ENCODE measurements at places on chromosomes 13 and 19.

GRCh38 chr19:48716562-48717291 is 2.8 kb downstream of the MAMSTR start:
- DNase-seq = no peak

DNA sequence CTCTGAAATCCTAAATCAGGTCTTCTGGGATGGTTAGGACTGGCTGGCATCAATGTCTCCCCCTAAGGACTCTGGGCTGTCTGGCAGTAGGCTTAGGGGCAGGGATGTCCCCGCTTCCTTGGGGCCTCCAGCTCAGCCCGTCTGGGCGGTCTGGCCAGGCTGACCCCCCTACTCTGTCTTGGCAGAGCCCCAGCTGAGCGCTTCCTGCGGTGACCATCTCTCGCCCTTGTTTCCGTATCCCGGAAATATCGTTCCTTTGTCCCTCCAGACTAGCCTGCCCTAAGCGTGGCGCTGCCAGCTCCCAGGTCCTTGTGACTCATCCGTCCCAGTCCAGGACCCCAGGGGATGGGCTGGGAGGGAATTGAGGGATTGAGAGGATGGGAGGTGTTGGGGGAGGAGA is 11.3 kb downstream of the GTPBP3 start:
- DNase-seq = peak; percentile 53

DNA sequence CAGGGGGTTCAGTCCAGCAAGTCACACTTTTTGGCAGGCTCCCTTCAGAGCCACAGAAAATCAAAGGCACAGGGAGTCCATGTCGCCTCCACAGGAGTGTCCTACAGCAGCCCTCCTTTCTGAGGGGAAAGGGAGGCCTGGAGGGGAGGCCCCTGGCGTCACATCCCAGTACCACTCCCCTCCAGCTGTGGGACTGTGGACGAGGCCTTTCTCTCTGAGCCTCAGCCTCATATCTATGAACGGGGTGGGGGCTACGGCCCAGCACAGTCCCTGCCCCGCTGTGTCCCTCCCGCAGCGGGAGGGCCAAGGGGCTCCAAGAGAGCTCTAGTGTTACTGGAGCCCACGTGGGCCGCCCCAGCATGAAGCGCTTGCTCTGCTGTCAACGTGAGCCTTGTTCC is 23.8 kb downstream of the PEPD start:
- DNase-seq = no peak

- no peak for DNase-seq
Measured at GRCh38 chr19:4581666-4582553, 22.4 kb upstream of the SEMA6B start.

DNA sequence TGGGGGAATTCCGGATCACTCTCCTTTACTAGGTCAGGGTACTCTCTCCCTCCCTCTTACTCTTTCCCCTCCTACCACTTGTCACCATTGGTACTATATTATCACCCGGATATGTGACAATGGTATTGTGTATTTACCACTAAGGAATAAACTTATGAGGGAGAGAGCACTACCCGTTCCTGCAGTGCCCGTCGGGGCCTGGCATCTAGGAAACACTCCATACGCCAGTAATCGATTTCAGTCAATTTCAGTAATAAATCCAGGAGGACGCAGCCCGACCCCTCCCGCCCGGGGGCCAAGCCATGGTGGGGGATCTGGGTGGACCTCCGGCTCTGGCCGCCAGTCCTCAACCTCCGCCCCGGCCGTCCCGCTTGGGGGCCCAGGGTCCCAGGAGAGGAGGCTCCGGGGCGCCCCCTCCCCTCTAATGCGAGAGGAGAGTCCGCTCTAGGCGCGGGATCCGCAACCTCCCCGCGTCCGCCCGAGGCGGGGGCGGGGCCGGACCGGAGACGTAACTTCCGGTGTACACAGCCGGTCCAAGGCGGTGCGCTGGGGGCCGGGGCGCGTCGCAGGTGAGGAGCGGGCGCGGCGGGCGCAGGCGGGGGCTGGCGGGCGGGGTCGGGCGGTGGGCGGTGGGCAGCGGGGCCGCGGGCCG is at the start of gene GARRE1:
Gene GARRE1 (plus strand): TSS at position 509 of the 652 bp plus-strand sequence. CDS start 45,920 bp downstream, outside the sequence.
- DNase-seq = peak; percentile 72

DNA sequence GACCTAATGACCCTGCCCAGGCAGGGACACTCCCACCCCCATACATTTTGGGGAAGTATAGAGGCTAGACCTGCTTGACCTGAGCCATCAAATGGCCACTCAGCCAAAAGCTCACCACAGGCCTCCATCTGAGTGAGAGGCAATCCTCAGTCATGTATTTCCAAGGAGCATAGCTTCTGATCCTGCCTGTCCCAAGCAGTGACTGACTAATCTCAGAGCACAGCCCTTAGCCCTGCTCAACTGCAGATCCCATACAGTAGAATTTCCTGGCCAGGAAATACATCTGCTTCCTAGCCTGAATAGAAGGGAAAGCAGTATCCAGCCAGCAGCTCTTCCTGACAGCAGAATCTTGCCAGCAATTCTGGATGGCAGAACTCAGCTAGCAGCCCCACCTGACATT is 880.6 kb upstream of the GPC6 start:
- no peak for DNase-seq

- peak; percentile 36 for DNase-seq
Measured at GRCh38 chr13:77698201-77699058, 943 bp downstream of the SLAIN1 start.

- no peak for DNase-seq
Measured at GRCh38 chr13:39102981-39103490, 64.8 kb downstream of the NHLRC3 start.

DNA sequence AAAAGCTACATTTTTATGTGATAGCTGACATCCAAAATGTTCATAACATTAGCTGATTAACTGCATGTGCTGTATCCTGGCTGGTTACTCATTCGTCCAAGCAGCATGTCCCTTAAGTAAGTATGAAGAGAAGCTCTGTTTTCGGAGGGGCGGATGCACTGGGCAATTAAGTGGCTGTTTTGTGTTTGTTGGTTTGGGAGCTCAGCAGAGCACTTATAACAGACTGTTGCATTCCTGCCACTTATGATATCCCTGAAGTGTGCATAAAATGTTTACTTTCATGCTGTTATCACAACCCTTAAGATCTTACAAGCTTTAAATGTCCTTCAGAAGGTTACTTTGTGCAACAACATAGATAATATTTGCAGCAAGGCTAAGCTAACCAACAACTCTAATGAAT is 264.1 kb downstream of the NALCN start:
- DNase-seq = no peak

DNA sequence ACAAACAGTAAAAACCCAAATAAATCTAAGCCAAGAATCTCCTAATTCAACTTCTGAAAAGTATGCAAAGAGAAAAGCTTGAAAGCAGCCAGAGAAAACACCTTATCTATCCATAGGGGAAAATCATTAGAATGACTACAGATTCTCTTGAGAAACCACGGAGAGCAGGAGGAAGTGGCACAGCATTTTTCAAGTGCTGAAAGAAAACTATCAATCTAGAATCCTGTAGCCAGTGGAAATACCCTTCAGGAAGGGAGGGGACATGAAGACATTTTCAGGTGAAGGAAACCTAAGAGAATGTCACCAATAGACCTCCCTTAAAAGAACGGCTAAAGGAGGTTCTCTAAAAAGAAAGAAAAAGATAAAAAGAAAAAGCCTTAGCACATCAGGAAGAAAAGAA is 66.2 kb upstream of the XPO4 start:
- no peak for DNase-seq

GRCh38 chr13:110263888-110264287 is 43.1 kb downstream of the COL4A1 start:
- no peak for DNase-seq

DNA sequence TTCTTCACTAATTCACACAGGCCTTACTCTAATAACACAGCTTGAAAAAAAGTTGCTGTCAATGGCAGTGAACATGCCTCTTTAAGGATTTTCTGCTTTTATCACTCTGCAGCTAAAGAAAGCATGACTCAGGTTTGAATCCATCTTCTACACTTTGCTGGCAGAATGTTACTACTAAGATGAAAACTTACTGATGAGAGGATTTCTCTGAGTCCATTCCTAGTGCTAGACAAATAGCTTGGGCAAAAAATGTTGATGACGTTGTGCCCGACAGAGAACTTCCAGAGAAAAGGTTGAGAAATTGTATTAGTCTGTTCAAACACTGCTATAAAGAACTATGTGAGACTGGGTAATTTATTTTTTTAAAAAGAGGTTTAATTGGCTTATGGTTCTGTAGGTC is 572.0 kb downstream of the IRS2 start:
- no peak for DNase-seq

GRCh38 chr13:30978981-30979956 is 46.8 kb downstream of the TEX26 start:
- DNase-seq = no peak

DNA sequence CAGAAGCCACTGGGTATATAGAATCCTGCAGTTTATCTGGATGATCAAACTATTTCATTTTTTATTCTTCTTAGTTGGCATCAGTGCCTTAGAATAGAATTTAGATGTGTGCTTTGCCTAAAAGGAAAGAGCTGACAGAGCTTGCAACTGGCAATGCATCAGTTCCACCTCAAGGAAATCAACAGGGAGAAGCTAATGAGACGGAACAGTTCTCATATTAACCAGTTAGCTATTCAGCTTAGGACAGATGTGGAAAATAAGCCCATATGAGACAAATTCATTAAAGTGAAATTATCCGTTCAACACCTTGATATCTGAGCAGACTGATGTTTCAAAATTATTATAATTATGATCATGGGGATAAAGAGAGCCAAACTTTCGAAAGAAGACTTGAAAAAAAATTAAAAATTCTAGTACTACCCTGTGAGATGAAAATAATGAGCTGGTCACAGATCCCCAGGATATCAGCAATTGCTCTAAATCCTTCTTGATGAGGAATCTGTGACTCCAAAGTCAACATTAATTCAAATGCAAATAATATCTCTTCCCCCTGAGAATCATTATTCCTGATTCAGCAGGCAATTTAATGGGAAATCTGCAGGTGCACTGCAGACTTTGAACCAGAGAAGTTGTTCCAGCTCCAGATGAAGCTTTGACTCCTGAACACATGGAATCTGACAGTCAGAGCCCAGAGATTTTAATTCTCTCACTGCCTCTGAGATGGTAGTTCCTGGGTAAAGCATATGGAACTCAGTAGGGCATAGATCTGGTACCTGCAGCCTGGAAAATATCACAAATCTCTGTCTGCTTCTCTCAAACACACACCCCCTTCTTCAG is 486.8 kb downstream of the FOXO1 start:
- no peak for DNase-seq

DNA sequence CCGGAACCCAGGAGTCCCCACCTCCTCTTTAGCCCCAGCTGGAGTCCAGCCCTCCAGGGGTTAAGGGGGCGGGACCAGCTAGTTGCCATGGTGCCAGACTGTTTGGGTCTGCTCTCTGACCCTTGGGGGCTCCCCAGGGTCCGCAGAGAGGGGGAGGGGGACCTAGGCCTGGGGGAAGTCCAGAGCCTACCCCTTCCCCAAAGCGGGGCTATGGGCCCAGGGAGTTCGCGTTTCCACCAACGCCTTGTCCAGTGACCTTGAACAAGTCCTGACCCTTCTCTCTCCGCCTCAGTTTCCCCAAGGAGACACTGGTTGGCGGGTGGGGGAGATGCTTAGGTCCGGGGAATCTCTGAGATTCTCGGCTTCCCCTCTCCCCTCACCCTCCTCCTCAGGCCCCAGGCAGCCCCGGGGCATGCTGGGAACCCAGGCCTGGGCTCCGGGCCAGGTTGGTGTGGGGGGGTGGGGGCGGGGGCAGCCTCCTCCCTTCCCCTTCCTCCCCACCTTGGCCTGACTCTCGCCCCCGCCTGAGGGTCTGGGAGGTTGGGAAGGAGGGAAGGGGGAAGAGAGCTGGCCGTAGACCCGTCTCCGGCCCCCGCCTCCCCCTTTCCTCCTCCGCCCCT is 2.6 kb upstream of the SPACA6 start:
- no peak for DNase-seq

- no peak for DNase-seq
Measured at GRCh38 chr13:60134376-60134775, 29.4 kb downstream of the DIAPH3 start.

DNA sequence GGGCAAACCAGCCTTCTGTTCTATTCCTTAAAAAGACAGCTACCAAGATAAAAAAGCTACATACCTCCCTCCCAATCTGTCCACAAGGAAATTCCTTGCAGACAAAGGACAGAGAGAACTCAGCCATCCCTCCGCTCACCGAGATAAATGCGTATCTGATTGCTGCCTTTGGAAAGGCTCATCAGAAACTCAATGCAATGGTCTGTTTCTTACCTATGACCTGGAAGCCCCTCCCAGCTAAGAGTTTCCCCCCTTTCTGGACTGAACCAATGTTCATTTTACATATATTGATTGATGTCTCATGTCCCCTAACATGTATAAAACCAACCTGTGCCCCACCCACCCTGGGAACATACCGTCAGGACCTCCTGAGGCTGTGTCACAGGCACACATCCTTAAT is 11.6 kb downstream of the BTBD2 start:
- DNase-seq = no peak

GRCh38 chr13:107379407-107380155 is 811.6 kb upstream of the ARGLU1 start:
- DNase-seq = no peak

DNA sequence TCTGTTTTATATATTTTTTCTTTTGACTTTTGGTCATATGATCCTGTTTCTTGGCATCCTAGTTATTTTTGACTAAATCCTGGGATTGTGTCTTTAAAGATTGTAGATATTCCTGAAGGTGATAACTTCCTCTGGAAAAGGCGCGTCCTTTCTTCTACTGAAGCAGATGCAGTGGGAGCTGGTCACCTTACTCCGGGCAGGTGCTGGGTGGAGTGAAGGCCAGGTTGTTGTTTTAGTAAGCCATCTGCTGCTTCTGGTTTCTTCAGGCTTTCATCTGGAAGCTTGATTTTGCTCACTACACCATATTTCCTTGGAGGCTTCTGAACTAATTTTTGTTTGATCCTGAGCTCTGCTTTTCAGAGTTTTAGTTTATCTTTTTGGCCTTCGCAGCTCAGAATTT is 21.5 kb downstream of the URI1 start:
- DNase-seq = no peak

DNA sequence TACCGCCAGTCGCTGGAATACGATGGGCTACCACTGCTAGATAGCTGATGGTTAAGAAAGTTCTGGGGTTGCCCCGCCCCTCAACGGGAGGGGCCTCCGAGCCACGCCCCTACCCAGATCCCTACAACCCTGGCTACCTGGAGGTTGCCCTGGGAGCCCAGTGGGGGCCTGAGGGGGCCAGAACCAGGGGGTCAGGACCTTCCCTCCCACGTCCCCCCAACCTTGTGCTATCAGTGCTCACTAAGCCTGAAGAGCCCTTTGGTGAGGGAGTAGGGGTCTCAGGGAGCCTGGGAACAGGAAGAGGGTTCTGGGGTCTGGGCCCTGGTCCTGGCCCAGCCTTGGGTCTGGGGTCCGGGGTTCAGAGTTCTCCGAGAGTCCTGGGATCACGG is 8.9 kb downstream of the OCEL1 start:
- DNase-seq = peak; percentile 73

DNA sequence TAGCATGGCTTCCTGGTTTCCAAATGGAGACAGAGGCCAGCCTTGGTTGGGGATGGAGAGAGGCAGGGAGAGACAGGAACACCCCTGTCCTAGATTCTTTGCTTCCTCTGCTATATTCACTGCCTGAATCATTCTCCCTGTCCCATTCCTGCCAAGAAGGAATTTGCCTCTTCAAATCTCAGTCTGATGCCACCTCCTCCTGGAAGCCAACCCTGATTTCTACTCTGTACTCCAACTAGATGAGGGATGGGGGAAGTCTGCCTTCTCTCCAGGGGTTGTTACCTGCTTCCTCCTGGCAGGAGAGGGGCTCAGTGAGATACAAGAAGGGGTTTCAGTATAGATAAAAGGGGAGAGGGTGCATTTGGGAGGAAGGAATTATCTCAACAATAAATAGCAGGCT is 1.3 kb upstream of the ACTL9 start:
- DNase-seq = no peak
